ENCODE measurements at places on chromosomes 2 and 18.

DNA sequence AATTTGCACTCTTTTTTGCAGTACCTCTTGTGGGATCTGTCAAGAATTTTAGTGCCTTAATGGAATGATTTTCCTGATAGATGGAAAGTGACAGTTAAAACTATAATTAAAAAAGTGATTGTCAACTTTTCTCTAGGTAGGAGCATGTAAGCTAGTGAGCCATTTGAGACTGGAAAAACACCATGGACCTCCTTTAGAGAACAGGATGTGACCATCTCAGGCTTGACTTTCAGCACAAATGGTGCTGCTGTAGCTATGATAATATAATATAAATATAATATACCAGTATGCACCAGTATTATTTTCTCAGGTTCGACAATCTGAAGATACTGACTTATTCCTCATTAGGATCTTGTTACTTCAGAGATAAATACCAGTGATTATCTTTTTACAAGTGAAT is 27.8 kb downstream of the ZNF236 start:
- no peak overlapping the region for H3K27ac ChIP-seq
- H3K4me3 ChIP-seq, result no peak overlapping the region
- H3K27me3 ChIP-seq, result no peaks in the 10 kb centered on the region
- DNase-seq, result no peak
- H3K4me1 ChIP-seq, result no peaks in the 10 kb centered on the region

- H3K36me3 ChIP-seq, result no peaks in the 10 kb centered on the region
- no peak for DNase-seq
- H3K4me1 ChIP-seq, result no peaks in the 10 kb centered on the region
- H3K27me3 ChIP-seq, result no peaks in the 10 kb centered on the region
- no peak overlapping the region for H3K4me3 ChIP-seq
Measured at GRCh38 chr2:112777036-112777435, 7.3 kb downstream of the IL1A start.

GRCh38 chr18:37662099-37662498 is 96.5 kb upstream of the CELF4 start:
- no peaks in the 10 kb centered on the region for H3K36me3 ChIP-seq
- no peaks in the 10 kb centered on the region for H3K4me1 ChIP-seq
- H3K4me3 ChIP-seq, result no peak overlapping the region
- no peak for DNase-seq
- no peak overlapping the region for H3K27ac ChIP-seq

DNA sequence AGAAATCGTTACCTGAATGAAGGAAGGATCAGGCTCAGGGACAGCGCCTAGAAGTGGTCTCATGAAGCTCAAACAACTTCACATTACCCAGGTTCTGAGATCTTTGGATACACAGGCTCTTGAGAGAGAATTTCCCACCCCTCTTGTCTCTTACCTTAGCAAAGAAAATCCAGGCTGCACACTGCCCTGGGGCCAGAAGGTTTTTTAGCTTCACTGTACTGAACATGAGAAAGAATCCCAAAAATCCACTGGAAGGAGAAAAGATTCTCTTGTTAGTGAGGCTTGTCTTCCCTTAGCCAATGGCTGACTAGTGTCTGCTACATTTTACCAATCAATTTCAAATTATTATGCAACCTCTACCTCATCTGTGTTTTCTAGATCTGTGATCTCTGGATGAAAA is 101.0 kb upstream of the RIOK3 start:
- no peak overlapping the region for H3K27ac ChIP-seq
- H3K4me1 ChIP-seq, result peaks cover 9% of the 10 kb centered on the region
- H3K36me3 ChIP-seq, result no peaks in the 10 kb centered on the region
- H3K27me3 ChIP-seq, result no peaks in the 10 kb centered on the region

- H3K27me3 ChIP-seq, result no peaks in the 10 kb centered on the region
- H3K4me3 ChIP-seq, result no peak overlapping the region
- DNase-seq, result no peak
- peaks cover 7% of the 10 kb centered on the region for H3K4me1 ChIP-seq
- H3K36me3 ChIP-seq, result no peaks in the 10 kb centered on the region
- no peak overlapping the region for H3K27ac ChIP-seq
Measured at GRCh38 chr18:35376393-35376741, 770 bp downstream of the ZNF396 start.

GRCh38 chr18:703213-703967 is 9.0 kb downstream of the ENOSF1 start:
- H3K4me3 ChIP-seq, result no peak overlapping the region
- no peaks in the 10 kb centered on the region for H3K27me3 ChIP-seq
- no peak for DNase-seq
- H3K27ac ChIP-seq, result no peak overlapping the region
- no peaks in the 10 kb centered on the region for H3K36me3 ChIP-seq

DNA sequence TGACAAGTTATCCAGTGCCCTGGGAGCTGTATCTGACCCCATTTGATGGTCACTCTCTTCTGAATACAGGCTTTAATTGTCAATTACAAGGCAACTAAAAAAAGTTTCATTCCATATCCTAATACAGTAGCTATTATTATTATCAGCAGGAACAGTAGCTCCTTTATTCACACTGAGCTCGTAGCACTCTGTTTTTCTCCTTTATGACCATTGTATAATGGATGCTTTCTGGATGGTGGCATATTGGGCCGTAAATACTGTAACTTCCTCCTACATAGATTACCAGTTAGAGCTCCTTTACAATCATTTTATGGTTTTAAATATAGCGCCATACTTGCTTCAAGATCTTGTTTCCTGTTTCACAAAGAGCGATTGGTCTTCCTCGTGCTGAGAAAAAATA is 1040.3 kb downstream of the TSN start:
- H3K27ac ChIP-seq, result no peak overlapping the region
- DNase-seq, result no peak
- no peaks in the 10 kb centered on the region for H3K4me1 ChIP-seq
- H3K36me3 ChIP-seq, result no peaks in the 10 kb centered on the region
